Activated CD4-positive, alpha-beta T cell treated with anti-CD3 and anti-CD28 coated beads for 1 hour (primary cell): ENCODE measurements at places on chromosomes 12 and 14.

DNA sequence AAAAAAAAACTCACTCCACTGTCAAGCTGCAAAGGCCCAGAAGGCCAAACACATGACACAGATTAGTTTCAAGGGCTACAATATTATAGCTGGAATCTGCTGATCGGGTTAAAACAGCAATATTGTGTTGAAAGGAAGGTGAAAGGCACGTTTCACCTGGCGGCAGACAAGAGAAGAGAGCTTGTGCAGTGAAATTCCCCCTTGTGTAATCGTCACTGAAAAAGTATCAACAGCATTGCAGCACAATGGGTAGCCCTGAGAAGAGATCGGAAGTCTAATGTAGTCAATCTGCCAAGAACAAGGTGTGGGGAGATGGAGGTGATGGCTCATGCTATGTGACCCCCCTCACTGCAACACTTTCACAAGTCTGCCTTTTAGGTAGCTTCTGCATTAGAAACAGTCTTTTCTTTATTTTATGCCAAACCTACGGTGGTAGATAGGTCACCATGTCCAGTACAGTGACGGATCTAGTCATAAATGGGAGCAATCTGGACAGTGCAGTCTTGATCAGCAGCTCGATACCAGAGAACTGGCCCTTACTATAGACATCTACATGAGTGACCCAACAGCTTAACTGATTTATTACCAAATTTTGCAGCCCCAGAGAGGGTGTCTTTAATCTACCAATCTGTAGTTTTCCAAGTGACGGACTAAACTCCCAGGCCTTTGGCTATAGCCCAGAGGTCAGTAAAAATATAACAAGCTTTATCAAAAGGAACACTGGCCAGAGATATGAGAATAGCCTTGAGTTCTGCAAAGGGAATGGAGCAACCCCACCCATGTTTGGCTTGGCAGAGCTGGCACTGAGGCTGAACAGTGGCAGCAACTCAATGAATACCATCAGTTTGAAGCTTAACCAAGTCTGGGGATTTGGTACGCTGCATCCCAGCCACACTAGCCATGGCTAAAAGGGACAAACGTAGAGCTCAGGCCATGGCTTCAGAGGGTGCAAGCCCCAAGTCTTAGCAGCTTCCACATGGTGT lies 35.4 kb downstream of the SPTSSA start:
- no peak for DNase-seq

DNA sequence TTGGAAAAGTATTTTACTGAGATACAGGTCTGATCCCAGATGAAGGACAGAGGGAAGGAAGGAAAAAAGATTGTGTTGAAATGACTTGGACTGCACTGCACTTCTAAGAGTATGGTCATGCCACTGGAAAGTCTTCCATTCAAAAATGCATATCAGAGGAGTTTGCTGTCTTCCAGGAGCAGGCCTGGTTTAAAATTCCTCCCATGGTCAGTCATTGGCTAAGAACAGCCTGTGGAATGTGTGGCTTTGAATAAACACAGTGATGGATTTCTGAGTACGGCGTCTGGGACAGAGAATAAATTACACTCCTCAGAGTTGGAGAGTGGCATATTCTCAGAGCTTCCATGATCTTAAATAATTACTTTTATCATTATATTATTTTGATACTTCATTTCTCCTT lies 245.8 kb upstream of the PDZRN4 start:
- no peak for DNase-seq

- no peak for DNase-seq
Measured at GRCh38 chr14:90726656-90727055, 89.6 kb downstream of the TTC7B start.

- no peak for DNase-seq
Measured at GRCh38 chr12:75894965-75895754, 136.4 kb downstream of the PHLDA1 start.

- no peak for DNase-seq
Measured at GRCh38 chr14:66540038-66540437, 32.1 kb downstream of the GPHN start.

DNA sequence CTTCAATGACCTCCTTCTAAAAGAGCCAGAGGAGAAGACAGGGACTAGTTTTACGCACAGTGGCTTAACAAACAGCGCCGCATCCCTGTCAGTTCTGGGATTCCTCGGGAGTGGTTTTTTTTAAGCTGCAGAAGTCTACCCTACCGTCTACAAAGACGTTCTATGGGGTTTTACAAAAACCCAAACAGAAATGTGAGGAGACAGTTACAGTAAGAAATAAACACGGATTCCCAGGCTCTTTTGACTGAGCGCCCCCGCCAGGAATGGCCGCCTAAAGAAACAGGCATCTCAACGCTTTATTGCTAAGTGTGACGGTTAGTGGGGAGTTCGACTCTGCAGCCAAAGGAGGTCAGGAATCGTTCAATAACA lies 484 bp downstream of the ALKBH1 start:
- DNase-seq, result no peak

GRCh38 chr14:61355892-61356325 lies 34.5 kb downstream of the PRKCH start:
- DNase-seq, result peak; percentile 44

DNA sequence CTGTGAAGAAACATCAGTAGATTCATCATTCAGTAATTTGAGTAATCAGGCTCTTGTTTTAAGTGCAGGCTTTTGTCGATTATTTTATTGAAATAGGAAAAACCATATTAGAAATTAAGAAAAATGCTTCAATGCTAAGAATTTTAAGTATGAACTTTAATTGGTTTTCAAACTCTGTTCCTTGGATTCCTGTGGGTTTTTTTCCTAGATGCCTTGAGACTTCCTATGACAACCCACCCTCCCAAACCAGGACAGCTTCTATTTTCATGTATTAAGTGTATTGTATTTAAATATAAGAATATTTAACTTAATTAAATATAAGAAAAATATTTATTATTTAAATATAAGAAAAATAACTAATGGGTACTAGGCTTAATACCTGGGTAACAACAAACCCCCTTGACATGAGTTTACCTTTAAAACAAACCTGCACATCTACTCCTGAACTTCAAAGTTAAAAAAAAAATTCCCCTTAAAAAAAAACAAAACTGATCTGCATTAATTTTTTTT lies 3.0 kb downstream of the ARHGAP5 start:
- DNase-seq, result no peak

- no peak for DNase-seq
Measured at GRCh38 chr12:57886542-57886941, 40.0 kb upstream of the CTDSP2 start.

DNA sequence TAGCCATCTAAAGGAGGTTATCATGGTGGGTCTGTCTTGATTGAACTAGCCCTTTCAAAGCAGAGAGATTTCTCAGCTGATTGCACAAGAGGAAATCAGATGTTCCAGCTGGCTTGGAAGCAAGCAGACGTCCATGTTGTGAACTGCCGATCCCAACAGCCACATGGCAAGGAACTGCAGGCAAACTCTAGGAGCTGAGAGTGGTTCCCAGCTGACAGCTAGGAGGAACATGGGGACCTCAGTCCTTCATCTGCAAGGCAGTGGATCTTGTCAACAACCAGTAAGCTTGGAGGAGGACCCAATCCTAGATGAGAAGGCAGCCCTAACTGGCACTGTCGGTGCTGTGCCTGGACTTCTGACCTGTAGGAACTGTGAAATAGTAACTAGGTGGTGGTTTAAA lies 7.7 kb downstream of the ACVR1B start:
- DNase-seq, result no peak

DNA sequence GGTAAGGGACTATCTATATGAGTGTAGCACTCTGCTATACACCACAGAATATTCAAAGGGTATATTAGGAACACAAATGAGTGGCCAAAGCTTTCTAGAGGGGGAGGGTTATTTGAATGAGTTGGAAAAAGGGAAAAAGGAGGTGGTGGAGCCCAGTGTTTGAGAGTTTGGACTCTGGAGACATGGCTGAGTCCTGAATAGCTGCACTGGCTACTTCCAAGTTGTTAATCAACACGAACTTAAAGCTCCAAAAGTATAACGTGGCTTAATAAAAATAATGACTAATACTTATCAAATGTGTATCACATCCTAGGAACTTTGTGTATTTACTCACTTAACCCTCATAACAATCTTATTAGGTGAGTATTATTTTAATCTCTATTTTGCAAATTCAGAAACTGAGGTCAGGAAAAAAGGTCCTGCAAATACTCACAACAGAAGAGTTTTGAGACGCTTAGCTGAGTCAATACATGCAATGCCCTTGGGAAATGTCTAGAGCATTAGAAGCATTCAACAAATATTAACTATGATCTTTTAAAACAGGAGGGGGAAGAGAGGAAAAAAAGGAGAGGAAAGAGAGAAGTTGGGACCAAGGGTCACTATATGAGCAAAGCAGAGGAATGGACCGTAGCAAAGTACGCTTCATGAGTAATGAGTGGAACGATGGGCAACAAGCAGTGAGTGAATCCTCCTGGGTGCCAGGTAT lies 189.5 kb upstream of the HMGA2 start:
- DNase-seq, result no peak

DNA sequence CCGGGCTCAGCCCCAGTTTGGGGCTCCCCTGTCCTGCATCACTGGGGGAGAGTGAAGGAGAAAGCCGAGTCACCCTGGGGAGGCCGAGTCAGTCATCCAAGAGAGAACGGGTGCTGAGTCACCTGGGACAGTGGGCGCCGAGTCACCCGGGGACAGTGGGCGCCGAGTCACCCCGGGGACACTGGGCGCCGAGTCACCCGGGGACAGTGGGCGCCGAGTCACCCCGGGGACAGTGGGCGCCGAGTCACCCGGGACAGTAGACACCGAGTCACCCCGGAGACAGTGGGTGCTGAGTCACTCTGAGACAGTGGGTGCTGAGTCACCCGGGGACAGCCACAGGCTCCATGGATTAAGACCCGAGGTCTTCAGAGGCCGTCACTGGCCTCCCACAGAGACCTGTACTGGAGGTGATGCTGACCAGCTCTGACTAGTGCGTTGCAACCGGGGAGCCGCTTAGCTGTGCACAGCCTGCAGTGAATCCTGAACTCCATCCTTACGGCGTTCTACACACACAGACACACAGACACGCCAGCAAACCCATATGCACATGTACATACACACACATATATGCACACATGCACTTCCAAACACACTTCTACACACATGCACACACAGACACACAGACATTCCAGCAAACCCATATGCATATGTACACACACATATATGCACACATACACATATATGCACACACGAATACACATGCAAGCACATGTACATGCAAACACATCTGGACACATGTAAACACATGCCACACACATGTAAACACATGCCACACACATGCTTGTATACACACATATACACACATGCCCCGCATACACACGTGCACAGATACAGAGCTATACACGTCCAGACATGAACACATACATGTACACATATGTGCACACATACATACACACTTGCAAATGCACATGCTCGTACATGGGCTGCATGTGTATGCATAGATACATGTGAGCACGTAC lies 64.9 kb upstream of the GALNT9 start:
- DNase-seq, result no peak

GRCh38 chr12:120367924-120368788 lies 808 bp downstream of the MSI1 start:
- DNase-seq, result no peak

GRCh38 chr12:99431203-99431602 lies 216.3 kb upstream of the GARIN6 start:
- DNase-seq, result no peak

GRCh38 chr12:19410211-19410610 lies 29.1 kb upstream of the AEBP2 start:
- no peak for DNase-seq

DNA sequence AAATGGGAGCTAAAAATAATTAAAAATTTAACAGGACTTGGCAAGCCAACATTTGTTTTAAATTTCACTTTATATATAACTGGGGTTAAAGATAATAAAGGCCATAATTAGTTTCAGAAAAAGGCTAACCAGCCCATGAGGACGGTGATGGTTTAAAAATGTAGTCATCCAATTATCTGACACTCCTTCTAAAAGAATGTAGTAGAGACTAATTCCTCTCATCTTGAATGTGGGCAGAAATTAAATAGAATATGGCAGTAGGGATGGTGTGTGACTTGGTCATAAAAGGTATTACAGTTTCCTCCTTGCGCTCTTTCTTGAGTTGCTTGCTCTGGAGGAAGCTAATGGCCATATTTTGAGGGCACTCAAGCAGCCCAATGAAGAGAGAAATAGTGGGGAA lies 49.1 kb upstream of the PTPRB start:
- DNase-seq, result no peak

DNA sequence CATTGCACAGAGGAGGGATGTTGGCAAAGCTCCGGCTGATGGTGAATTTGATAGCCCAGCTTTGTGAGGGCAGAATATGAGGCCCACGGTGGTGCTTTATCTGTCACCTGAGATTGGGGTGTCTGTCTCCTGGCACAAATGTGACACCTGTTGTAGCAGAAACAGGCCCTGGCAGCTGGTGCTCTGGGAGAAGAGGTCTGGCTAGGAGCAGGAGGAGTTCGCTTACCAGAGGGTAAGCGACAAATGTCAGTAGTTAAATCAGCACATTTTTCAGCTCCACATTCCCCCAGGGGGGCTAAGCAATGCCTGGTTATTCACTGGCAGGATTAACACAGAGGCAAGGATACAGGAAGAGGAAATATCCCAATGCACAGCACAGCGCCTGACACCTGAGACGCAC lies 71.1 kb downstream of the B4GALNT3 start:
- DNase-seq, result no peak

GRCh38 chr14:99852578-99852977 lies 59.4 kb downstream of the EML1 start:
- DNase-seq, result no peak

- no peak for DNase-seq
Measured at GRCh38 chr14:33229269-33229929, 290.7 kb downstream of the NPAS3 start.

DNA sequence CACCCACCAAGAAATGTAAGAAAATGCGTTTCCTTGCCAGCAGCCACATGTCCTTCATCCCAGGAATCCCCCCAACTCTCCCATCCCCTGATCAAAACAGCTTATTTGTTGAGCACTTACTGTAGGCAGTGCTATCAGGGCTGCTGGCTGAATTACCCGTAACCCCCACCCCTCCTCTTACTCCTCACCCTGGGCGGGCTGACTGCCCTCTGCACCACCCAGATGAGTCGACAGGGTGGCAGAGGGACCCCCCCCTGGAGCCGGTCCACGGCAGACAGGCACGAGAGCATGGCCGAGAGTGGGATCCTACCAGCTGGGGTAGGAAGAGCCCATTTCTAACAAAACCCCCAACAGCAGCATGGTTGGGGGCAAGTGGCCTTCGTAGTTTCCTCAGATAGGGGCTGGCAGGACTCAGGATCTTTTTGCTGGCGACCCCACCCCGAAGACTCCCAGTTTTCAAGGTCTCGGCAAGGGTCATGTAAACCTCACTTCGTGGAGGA lies 1.1 kb upstream of the RHOF start:
- DNase-seq, result peak; percentile 39

DNA sequence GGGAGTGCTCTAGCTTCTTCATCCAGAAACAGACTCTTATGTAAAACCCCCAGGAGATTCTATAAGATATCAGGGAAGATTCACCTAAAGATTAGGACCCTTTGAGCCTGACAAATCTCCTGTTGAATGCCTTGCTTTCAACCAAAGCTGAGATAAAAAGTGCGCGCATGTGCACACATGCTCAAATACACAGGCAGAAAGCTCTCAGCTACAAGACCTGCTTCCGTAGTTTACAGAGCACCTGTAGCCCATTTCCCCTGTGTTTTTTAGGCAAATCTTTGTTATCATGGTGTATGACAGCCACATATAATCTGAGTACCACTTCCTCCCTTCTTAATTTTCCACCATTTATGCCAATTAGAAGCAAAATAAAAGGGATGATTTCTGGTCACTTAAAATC lies 866.9 kb downstream of the NRXN3 start:
- DNase-seq, result no peak

- DNase-seq, result no peak
Measured at GRCh38 chr14:75452900-75453816, 25.3 kb downstream of the JDP2 start.
